Nucleus accumbens (tissue), 56 donors: ENCODE measurements at places on chromosomes 6 and 20.

DNA sequence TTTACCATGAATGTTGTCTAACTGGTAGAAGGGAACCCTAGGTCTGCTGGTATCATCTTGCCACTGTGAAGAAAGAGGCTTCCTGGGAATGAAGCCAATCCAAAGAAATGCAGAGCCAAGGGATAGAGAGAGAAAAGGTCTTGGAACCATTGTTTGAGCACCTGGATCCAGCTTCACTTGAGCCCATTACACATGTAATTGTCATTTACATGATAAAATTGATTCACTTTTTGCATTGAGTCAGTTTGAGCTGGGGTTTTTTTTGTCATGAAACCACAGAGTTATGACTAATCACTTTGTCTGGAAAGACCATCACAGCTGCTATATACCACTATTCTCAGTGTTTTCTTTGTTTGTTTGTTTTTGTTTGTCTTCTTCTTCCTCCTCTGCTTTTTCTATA is 112.3 kb downstream of the CBLN4 start:
- DNase-seq, result no peak

DNA sequence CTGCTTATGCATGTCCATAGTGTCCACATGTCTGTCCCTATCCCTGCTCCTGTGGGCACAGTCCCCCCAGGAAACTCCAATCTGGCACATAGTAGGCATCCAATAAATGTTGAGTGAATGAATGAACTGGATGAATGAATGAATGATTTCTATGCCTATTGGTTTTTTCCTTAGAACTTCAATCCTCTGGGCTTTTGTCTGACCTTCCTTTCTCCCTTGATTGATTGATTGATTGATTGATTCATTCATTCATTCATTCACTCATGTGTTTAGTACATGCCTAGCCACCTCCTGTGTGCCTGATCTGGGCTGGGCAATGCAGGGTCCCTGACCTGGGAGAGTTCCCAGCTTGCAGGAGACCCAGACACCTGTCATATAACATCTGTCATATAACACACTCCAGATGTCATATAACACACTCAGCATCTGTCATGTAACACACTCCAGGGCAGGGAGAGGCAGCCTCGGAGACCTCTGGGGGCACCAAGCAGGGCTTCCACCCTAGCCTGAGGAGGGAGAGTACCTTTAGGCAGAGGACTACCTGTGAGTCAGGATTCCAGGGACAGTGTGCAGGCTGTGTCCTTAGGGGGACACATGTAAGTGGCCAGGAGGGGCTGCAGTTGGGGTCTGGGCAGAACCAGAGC is 17.9 kb downstream of the VSTM2L start:
- no peak for DNase-seq

GRCh38 chr20:5080384-5080877 is 39.3 kb downstream of the PCNA start:
- no peak for DNase-seq

GRCh38 chr20:63765902-63766301 is 26.3 kb downstream of the SLC2A4RG start:
- DNase-seq, result no peak

DNA sequence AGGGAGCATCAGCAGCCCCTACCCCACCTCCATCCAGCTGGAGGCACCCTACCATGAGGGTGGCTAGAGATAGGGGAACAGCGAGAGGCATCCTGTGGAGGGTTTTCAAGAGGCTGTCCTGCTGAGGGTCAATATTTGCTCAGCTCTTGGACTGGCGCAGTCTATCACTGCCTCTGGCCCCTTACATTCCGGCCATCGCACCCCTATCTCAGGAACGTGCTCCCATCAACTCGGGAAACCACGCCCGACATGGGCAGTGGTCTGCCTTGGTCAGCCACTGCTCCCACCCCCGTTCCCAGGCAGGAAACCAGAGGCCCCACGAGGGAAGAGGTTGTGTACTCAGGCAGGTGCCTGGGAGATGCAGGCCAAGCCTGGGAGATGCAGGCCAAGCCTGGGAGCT is 57.9 kb downstream of the VEGFA start:
- no peak for DNase-seq

- no peak for DNase-seq
Measured at GRCh38 chr6:44203955-44204354, 12.8 kb upstream of the MYMX start.

GRCh38 chr20:16052456-16052855 is 520.8 kb downstream of the KIF16B start:
- no peak for DNase-seq

GRCh38 chr6:104642871-104643270 is 216.8 kb downstream of the HACE1 start:
- no peak for DNase-seq

DNA sequence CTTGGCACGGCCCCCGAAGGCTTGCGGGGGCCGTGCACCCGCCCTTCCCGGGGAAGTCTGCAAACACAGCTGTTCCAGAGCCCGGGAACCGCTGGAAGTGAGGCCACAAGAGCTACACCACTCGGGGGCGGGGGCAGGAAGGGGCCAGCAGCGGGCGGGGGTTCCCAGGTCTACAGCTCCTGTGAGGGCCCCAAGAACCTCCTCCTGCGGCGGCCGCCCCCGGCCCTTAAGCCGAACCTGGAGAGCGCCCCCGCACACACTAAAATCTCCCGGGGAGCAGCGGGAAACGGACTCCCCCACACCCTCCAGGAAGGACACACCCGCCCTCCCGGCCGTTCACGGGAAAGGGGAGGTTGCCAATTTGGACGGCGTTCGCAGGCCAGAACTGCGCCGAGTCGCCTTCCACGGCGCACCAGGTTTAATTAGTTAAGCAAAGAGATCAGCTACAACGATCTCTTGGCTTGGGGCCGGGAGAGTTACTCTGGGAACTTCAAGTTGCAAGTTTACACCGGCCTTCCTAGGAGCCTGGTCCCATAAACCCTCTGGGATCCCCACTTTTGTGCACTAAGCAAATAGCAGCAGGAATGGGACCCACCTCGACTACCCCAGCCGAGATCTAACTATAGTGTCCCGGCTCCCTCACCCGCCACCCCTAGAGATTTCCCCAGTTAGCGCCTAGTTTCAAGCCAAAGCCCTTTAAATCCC is 1.7 kb downstream of the JAG1 start:
- DNase-seq, result peak; percentile 42

- no peak for DNase-seq
Measured at GRCh38 chr20:49237531-49237930, 18.3 kb downstream of the DDX27 start.

GRCh38 chr20:57650266-57650665 is 30.0 kb upstream of the ZBP1 start:
- DNase-seq, result no peak
